ENCODE measurements at places on chromosomes 1 and 21.

DNA sequence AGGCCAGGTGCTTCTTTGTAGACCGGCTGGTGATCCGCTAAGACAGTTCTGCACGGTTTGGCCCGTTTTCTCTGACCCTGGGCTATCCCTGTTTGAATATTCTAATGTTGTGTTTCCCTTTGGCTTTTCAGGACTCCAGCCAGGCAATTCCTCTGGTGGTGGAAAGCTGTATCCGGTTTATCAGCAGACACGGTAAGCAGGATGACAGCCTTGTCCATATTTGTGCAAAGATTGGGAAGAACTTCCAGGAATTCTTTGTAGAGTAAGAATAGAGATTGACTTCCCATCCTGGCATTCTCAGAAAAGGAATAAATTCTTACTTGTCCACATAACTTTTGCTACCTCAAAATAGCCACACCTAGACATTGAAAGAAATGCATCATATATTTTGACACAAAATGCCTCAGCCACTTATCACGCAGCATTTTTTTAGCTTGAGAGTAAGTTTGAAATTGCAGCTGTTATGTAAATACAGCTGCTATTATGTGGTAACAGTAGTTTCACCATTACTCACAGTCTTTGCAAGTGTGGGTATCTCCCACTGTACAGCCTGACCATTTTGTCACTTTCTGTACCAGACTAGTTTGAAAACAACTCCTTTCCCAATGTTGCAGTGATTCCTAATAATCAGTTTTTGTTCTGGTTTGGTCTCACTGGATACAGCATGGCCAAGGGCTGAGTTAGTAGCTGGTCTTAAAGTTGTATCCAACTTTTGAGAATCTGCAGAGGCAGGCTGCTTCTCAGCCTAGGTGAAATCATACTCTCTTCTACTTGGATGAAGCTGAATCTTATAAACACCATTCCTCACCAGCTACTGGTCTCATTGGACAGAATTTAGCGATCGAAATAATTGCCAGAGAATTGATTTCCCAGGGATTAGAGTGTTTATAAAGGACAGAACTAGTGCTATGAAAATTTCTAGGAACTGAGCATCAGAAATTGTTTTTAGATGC lies 40.0 kb upstream of the IKBKE start:
- no peak for DNase-seq

GRCh38 chr21:28127175-28127785 lies 865.4 kb downstream of the LTN1 start:
- peak; percentile 35 for DNase-seq

DNA sequence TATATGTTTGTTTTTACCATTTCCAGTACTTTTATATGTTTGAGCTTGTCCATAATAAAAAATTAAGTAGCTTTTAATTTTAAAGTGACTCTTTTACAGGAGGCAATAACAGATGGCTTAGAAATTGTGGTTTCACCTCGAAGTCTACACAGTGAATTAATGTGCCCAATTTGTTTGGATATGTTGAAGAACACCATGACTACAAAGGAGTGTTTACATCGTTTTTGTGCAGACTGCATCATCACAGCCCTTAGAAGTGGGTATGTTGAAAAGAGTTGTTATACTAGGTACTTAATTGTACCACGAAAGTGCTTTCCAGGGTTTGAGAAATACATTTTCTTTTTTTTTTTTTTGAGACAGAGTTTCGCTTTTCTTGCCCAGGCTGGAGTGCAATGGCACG lies 46.1 kb downstream of the RNF2 start:
- DNase-seq: no peak

GRCh38 chr1:227742738-227743715 lies 7.8 kb downstream of the SNAP47 start:
- no peak for DNase-seq

DNA sequence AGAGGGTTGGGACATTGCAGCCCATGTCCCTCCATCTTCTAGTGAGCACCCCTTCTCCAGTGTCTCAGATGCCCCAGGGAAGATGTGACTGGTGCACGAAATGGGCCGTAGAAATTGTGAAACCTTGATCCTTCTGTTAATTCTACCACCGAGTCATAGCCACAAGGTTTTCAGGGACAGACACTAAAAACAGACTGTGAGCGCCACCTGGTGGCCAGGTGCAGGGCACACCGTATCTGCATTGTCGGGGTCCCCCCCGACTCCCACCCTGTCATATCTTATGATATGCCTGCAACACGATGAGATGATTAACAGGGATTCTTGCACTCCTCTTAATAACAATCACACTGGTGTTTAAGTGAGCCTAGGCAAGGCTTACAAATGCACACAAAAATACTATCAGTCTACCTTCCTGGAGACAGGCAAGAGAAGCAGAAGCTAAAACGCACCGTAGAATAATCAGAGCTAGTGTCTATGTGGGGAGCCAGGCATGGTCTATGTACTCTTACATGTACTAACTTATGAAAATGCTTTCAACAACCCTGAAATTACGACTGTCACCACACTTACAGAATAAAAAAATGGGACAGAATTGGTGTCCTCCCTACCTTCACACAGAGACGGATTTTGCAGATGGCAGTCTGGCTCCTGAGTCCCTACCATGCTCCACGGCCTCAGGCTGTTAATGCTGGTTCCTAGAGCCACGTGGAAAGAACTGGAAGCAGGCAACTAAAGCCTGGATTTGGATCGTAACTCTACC lies 57.9 kb downstream of the FHAD1 start:
- peak; percentile 76 for DNase-seq

- DNase-seq: no peak
Observed at GRCh38 chr1:241816008-241816407, 32.0 kb upstream of the EXO1 start.

GRCh38 chr1:153505576-153505975 lies 30.2 kb downstream of the S100A6 start:
- no peak for DNase-seq

DNA sequence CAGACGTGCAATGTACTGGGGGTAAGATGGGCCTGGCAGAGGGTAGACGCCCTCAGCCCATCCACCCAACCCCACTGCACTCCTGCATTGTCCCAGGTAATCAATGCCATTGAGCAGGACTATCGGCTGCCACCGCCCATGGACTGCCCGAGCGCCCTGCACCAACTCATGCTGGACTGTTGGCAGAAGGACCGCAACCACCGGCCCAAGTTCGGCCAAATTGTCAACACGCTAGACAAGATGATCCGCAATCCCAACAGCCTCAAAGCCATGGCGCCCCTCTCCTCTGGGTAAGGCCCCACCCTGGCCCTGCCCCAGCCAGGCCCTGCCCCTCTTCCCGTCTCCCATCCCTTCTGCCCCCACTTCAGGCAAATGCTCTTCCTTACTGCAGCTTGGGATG lies 62.4 kb downstream of the LACTBL1 start:
- DNase-seq: no peak

DNA sequence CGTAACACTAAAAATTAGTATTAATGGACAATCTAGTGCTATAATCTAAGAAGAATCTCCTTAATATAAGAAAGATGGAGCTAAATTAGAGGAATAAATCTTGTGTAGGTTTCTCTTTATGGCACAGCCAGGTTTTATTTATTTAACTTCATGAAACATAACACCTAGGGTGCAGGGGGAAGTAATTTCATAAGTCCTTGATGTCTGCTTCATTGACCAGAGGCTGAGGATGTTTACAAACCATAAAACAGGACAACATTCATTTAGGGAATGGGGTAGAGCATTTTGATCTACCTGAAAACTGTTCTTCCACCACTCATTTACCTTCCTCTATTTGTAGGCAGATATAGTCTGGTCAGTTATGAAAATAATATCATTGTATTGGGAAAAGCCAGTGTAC lies 95.5 kb downstream of the NGF start:
- DNase-seq: no peak

- DNase-seq: no peak
Observed at GRCh38 chr1:9670085-9670484, 18.6 kb downstream of the PIK3CD start.

DNA sequence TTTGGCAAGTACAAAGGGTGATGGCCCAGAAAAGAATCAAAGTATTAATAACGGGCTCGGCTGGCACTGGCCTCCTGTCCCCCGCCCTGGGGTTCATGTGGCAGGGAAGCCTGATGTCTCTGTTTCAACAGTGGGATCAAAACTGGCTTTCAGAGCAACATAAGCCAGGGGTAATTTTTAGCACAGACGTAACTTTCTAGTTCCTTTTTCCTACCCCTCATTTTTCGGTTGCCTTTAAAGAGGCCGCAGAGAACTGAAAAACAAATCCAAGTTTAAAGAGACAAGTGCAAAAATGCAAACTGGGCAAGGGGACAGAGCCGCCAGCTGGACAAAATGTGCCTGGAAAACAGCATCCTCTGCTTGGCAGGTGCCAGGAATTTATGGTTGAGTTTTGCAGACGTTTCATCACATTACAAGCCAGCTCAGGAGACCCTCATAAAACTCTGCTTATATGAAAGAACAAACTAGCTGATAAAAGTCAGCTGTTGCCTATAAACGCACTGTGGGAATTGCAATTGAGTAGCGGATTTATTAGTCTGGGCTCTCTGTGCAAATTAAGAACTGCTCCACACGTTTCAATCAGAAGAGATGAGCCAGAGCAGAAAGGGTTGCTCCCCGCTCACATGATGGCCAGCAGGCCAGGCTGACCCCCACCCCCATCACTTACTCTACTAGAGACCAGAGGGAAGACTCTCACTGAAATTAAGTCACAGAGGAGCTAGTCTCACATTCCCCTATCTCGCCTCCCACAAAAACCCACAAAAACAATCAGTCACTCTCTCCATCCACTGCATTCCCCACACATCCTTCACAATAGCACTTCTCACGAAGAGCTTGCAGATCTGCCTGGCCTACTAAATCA lies 15.8 kb upstream of the CDCA8 start:
- DNase-seq: peak; percentile 20

- peak; percentile 57 for DNase-seq
Observed at GRCh38 chr1:203320591-203321272, 15.4 kb downstream of the BTG2 start.

DNA sequence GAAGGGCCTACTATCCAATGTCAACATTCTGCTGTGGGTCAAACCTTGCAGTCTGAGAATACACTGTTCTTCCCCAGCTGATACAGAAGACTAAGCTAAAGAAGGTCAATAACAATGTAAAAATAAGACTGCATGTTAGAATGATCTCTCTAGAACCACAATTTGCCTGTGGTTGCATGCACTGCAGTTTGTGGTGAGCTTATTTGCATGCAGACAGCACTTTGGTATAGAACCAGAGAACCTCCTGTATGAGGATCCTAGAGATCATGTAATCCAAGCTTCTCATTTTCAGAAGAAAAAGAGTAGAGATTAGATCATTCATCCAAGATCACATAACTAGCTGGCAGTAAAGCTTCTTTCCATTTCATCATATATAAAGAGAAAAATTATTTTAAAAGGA lies 15.8 kb downstream of the SYNJ1 start:
- no peak for DNase-seq

DNA sequence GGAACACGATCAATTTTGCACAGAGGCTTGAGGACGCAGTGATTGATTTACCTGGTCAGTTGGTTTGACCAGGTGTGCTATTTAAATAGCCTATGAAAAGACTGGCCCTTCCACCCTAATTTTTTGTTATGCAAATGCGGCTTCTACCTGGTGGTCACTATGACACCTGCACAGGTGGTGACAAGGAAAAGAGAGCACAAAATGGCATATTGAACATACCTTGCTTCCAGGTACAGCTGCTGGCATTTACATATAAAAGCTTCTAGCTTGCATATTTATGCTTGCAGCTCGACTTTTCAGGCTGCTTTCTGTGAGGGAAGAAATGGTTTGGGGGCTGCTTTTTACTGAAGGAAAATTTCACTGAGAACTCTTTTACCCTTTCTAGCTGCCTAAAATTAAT lies 15.3 kb upstream of the FMO4 start:
- DNase-seq: no peak

GRCh38 chr1:75171876-75172275 lies 37.7 kb downstream of the LHX8 start:
- no peak for DNase-seq

DNA sequence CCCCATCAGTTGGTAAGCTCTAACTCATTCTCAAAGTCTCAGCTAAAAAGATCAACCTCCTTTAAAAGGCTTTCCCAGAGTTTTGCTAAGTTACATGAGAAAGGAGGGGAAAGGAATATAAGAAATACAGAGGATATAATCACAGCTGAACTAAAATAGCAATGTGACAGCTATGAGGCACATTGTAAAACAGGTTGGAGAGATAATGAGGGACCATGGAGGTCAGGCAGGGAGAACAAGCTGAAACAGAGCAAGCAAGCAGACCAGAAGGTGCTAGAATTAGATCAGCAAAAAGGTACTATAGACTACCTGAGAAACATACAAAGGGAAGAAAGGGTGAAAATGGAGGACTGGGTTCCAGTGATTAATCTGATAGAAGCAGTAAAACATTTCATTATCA lies 28.5 kb downstream of the GPATCH2 start:
- DNase-seq: no peak

DNA sequence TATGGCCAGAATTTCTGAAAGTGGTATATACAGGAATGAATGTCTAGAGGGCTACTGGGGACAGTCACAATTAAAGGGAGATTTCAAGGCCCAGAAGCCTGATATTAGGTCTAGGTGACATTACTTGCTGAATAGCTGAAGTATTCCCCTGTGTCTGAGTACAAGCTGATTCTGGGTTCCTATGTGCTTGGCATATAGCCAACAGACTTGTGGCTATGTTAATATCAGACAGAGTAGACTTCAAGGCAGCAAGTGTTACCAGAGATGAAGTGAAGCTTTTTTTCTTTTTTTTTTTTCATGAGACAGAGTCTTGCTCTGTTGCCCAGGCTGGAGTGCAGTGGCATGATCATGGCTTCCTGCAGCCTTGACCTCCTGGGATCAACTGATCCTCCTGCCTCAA lies 8.3 kb downstream of the TTC4 start:
- DNase-seq: no peak

DNA sequence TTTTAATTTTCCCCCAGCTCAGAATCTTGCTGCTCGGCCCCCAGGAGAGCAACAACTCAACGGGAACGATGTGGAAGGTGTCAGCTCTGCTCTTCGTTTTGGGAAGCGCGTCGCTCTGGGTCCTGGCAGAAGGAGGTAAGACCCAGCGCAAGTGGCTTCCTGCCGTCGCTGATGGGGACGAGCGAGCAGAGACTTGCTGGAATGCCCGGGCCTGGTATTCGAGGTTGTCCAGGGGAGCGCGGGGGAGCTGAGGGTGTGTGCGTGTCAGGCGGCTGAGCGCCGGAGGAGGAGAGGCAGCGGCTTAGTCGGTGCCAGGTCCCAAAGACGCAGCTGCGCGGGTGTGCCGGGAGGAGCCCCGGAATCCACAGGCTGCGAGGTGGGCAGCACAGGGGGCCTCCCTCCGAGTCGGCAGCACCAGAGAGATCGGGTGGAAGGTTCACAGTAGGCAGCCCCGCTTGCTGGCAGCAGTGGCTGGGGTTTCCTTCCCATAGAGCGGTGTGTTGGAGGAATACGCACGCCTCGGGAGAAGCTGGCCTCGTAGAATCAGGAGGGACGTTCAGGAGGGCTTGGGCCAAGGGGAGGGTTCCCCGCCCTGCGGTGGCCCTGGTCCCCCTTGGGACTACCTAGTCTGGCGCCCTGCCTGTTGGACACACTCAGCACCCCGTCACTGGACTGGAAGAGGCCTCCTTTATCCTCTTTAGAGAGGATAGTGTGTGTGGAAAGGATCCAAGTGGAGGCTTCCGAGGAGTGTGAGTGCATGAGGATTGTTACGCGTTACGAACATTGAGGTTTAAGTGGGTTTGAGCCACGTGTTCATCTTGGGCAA lies 547 bp downstream of the PDPN start:
- DNase-seq: peak; percentile 84
